Activated CD4-positive, alpha-beta T cell treated with anti-CD3 and anti-CD28 coated beads for 36 hours (primary cell): ENCODE measurements at places on chromosomes 2 and 18. TPM values are rescaled to one million over a fixed set of nuclear protein-coding genes. Genes with fewer than 3 reads are reported as not detected.

Gene ABCG5
- not detected for total RNA-seq

Gene SERPINB3
- not detected for total RNA-seq

Gene TOGARAM2
- total RNA-seq, result 2.7 TPM

Gene UGT1A5
- not detected for total RNA-seq

Gene HOXD3
- not detected for total RNA-seq

Gene SCN2A
- 0.07 TPM for total RNA-seq

Gene GCG
- total RNA-seq, result not detected

Gene ROCK1
- total RNA-seq, result 47.1 TPM

Gene SMC6
- 25.4 TPM for total RNA-seq

DNA sequence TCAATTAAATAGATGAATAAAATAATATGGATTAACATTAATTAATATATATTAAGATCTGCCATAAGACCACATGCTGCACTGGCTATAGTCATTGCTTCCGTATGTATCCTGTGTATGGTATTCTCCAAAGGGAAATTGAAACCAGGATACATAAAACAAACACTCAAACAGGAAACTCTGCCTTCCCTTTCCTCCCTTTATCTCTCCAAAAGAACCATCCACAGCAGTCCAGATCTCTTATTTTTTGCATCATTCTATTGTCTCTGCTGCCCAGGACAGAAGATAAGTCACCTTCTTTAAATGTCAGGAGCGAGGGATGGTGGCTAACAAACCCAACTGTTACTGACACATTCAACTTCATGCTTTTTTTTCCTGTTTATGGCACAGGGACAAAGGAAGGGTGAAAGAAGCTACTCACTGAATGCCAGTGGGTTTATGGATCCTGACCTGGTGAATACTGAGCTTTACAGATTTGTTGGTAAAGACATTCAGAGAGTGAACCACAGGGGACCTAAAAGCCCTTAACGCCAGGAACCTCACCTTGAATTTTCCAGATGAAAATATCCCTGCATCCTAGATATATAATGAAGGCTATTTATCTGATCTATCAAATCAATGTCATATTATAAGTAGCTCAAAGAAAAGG is 67.5 kb downstream of the CSRNP3 start:
- no peak for DNase-seq

- DNase-seq, result no peak
Measured at GRCh38 chr2:80058562-80058961, 246.0 kb downstream of the LRRTM1 start.

DNA sequence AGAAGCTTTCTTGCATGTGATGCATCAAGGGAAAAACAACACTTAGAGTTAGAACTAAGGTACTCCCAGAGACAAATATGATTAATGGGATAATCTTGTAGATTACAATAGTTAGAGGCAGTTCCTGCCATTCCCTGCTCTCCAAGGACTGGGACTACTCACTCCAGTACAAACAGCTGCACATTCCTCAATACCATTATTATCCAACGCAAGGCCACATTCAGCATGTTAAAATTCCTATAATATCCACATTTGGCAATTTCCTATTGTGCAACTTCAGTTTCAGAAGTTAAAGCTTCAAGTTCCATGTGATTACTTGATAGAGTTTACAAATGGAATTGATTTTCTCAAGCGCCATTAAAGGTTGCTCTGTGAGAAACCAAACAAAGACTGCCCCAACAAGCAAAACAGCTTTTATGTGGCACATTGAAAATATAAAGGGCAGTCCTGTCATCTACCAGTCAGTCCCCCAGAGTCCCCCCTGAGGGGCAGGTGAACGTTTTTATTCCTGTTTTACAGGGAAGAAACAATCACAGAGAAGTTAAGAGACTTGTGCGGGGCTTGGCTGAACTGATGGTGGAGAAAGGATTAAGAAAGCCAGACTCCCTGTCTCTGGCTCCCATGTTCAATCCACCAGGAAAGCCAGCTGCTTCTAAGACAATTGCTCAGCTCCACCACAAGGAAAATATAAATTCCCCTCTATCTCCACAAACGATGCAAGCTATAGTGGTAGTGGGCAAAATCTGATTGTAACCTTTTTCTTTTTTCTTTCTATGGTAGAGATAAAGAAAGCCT is 72.6 kb downstream of the TXNL1 start:
- no peak for DNase-seq

GRCh38 chr2:6148882-6149281 is 456.7 kb downstream of the SOX11 start:
- DNase-seq, result no peak

GRCh38 chr2:131143803-131144202 is 38.7 kb downstream of the PLEKHB2 start:
- no peak for DNase-seq

GRCh38 chr2:64186699-64187605 is 42.7 kb upstream of the PELI1 start:
- no peak for DNase-seq

DNA sequence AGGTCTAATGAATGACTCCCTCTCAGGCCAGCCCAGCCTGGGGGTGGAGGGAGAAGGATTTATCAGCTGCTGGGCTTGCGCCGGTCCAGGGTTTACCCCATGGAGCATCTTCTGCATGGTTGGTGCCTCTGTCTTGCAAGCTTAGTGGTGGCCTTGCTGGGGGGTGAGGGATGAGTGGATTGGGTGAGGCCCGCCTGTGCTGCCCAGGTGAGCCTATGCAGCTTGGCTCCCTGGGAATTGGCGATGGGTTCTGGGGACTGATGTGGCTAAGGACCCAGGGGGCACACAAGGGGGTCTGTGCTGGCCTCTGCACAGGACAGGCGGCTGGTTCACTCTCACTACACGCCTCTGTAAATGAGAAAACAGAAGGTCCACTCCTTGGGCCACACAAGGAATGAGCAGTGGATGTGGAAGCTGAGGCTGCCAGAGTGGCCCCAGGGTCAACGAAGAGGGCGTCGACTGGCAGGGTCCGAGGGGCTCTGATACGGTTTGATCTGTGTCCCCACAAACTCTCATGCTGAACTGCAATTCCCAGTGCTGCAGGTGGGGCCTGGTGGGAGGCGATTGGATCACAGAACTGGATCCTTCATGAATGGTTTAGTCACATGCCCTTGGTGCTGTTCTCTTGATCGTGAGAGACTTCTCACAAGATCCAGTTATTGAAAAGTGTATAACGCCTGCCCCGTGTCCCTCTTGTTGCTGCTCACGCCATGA is 151.6 kb upstream of the HDAC4 start:
- no peak for DNase-seq

GRCh38 chr2:48870942-48871341 is 115.4 kb upstream of the LHCGR start:
- DNase-seq, result no peak

DNA sequence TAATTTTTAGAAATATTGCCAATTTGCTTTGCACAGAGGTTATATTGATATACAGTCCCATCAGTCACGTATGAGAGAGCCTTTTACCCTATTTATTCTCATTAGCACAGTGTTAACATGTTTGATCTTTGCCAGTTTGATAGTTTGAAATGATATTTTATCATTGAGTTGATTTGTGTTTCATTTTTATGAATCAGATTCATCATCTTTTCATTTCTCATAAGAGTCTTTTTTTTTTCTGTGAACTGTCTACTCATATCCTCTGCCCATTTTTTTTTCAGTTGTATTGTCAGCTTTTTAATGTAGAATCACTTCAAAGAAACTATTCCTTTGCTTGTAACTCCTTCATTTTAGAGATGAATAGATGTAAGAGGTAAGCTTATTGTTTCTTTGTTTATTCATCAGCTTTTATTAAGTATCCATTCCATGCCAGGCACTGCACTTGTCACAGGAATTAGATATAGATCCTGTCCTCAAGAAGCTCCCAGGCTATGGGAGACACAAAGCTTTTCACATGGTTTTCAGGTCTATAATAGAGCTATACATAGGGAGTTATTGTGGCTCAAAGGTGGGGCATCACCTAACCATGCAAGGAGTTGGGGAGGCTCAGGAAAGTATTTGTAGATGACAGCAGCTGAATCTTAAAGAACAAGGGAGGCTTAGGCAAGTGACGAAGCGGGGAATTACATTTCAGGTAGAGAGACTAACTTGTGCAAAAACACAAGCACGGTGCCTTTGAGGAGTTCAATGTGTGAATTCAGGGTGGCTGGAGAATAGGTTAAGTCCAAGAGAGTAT is 42.1 kb downstream of the CD28 start:
- peak; percentile 50 for DNase-seq

GRCh38 chr2:197674591-197674990 is 796 bp downstream of the RFTN2 start:
- no peak for DNase-seq

- no peak for DNase-seq
Measured at GRCh38 chr2:139427164-139427563, 647.0 kb upstream of the NXPH2 start.

DNA sequence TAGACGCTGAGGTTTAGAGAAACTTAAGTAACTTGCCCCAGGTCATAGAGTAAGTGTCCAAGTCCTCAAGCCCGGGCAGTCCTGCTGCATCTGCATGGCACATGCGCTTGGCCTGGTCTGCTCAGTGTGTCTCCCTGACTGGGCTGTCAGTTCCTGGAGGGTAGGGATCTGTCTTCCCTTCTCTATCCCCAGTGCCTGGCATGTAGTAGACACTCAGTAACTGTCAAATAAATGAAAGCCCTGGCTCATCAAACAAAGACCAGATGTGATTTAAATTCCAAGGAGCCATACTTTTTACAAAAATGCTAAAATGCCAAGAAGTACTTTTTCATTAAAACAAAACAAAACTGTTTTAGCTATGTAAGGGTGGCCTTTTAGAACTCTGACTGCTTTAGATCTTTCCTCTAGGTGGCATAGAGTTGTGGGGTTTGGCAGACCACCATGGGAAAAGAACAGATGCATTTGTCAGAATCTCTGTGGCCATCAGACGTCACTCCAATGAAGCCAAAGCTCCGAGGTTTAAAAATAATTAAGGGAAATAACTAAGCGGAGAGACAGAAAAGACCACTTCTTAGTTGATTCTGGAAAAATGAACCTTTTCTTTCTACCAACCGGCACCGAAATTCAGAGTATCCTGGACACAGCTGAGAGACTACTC is 34.0 kb downstream of the EPAS1 start:
- no peak for DNase-seq

DNA sequence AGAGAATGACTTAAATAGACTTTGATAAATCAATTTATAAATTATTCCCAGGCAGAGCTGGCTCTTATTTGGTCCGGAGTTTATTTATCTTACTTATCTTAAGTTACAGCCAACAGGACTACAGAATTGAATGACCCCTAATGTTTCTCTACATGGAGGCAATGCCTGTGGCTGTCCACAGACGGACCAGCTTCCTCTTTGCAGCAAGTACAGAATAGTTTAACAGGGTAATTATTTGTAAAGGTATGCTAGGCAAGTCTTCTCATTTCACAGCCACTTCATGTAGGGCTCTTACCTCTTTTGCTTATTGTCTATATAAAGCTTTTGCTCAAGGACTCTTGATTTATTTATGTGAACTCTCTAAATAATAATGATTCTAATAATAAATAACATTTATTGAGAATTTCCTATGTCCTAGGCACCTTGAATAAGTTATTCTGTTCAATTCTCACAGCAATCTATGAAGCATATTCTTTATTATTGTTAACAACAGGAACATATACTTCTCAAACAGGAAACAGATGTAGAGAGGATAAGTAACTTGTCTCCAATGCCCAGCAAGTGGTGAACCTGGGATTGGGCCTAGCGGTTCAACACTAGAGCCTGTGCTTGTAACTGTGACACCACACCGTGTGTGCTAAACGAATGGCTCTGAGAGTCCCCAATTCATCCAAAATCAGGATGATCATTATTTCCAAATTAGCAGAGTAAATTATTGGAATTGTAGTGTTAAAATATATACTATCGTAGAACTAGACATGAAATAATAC is 58.8 kb upstream of the NXPH2 start:
- no peak for DNase-seq

DNA sequence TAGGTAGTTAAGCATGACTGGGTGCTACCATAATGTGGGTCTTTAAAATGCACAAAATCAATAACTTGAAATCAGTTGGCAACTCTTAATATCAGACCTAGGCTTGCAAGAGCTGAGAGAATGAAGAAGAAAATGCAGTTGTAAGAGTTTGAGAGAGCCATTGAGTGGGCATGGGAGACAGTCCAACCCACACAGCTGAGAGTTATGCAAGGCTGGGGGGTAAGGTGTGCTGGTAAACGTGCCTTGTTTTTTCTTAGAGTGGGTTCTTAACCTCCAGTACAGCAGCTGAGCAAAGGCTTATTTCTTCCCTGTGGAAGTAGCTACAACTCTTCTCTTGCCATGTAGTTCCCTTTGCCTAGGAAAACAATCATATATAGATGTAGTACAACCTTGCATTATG is 20.2 kb upstream of the CCDC178 start:
- no peak for DNase-seq

- DNase-seq, result no peak
Measured at GRCh38 chr2:3212984-3213383, 164.6 kb downstream of the EIPR1 start.

- DNase-seq, result no peak
Measured at GRCh38 chr18:42164556-42164955, 209.5 kb downstream of the PIK3C3 start.

- DNase-seq, result peak; percentile 80
Measured at GRCh38 chr2:230319211-230319862, 7.7 kb upstream of the SP140L start.

- peak; percentile 53 for DNase-seq
Measured at GRCh38 chr2:124025171-124025580, at the start of gene CNTNAP5. Gene CNTNAP5 (plus strand): TSS chr2:124025287. CDS start chr2:124025651, 364 bp downstream.

- DNase-seq, result no peak
Measured at GRCh38 chr2:179843541-179843940, 17.9 kb downstream of the ZNF385B start.
